ENCODE measurements at places on chromosomes 7 and 10.
A peak's percentile ranks its signal among the peaks of the same experiment; 100 is the strongest.

GRCh38 chr7:37211097-37211880 lies 237.4 kb downstream of the ELMO1 start:
- no peak for DNase-seq

DNA sequence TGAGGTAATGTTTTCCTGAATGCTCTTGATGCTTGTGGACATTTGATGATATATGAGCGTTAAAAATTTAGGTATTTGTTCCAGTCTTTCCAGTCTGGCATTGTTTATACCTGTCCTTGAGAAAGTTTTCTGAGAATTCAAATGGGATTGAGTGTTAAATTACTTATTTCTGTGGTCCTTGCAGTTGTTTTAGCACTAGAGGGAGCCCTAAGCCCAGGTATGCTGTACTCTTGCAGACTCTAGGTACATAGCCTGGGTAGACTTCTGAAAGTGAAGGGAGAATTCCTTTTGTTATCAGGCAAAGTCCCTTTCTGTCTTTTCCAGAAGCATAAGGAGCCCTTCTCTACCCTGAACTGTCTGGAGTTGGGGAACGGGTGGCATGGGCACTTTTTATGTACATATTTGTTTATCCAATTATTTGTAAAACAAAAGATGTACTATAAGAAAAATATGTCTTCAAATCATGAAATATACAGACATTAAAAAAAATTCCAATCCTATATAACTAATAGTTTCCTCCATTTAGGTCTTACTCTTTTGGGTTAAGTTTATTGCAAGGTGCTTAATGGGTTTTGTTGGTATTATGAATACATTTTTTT lies 262.1 kb downstream of the ATRNL1 start:
- DNase-seq, result peak; percentile 6

GRCh38 chr10:109089779-109090178 lies 833.5 kb downstream of the XPNPEP1 start:
- no peak for DNase-seq

DNA sequence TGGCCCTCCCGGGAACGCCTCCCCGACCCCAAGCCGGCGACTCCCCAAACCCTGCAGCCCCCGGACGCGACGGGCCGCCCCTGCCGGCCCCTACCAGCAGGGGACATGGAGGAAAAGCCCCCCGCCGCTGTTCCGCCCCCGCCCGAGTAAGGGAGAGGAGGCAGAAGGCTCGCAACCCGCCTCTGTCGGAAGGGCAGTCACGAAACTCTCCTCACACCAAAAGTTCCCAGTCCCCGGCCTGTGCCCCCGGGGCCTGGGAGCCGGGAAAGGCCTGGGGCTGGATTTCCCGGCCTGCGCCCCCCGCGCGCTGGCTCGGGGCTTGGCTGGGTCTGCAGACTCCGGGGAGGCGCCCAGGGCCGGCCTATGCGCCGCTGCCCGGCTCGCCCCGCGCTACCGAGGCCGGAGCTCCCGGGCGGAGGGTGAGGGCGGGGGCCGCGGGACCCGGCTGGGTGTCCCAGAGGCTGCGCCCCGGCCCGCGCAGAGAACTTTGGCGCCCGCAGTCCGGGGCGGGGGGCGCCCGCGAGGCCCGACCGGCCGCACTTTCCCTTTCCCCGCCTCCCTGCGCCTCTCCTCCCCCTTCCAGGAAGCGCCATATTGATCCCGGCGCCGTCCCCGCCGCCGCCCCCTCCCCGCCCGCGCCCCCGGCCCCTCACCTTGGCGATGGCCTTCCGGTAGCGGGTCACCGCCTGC lies 728 bp downstream of the PARD3 start:
- no peak for DNase-seq

DNA sequence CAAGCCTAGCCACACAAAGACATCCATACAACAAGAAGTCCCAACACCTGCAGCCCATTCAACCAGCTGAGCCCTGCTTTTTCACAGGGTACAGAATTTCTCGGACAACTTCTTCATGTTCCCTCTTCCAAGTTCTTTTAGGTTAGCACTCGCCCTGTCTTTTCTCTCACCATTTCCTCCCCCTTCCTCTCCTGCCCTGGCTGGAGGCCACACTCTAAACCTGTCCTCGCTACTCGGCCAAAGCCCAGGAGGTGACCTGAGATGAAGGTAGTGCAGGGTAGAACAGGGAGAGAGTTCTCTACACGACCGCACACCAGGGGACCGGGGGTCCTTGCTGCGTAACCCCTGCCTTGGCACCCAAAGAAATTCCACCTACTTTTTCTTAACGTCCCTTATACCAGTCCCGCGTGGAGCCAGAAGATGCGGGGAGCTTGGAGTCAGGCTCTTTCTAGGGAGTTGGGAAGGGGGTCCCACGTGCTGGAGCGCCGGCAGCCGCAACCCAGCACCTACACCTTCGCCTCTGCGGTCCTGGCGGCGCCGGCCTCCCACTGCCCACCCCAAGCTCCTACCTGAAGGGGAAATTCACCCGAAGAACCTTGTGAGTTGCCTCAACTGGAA lies 16.0 kb upstream of the DLX6 start:
- DNase-seq, result no peak

DNA sequence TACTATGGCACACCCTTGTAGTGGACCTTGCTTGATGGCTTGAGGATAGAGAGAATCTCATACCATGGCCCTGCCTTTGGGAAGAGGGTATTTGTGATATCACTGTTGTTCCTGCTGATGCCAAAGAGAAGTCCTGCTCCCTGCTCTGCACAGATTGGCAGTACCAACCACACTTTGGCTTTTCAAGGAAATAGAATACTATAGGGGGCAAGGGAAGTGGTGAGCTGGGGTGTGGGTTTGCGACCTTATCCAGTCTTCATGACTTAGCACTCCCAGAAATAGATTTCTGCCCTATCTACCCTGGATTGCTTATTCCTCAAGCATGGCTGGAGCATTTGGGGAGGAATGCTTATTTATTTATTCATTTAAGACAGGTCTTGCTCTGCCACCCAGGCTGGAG lies 6.8 kb upstream of the MAPK8 start:
- no peak for DNase-seq

- no peak for DNase-seq
Measured at GRCh38 chr7:107069457-107069856, 25.0 kb downstream of the PRKAR2B start.

- no peak for DNase-seq
Measured at GRCh38 chr10:43176271-43176670, 38.0 kb downstream of the CSGALNACT2 start.

- no peak for DNase-seq
Measured at GRCh38 chr10:110641256-110641655, 2.9 kb upstream of the RBM20 start.

GRCh38 chr10:124646483-124647352 lies 97.5 kb downstream of the FAM53B start:
- DNase-seq, result no peak

GRCh38 chr7:117873310-117874190 lies at the start of gene CTTNBP2:
Gene CTTNBP2 (minus strand): TSS chr7:117873441. CDS start chr7:117873415, 26 bp downstream.
- DNase-seq, result peak; percentile 31

GRCh38 chr10:92760609-92761008 lies 70.9 kb downstream of the HHEX start:
- no peak for DNase-seq

- DNase-seq, result no peak
Measured at GRCh38 chr10:110873951-110874350, 2.2 kb downstream of the PDCD4 start.

DNA sequence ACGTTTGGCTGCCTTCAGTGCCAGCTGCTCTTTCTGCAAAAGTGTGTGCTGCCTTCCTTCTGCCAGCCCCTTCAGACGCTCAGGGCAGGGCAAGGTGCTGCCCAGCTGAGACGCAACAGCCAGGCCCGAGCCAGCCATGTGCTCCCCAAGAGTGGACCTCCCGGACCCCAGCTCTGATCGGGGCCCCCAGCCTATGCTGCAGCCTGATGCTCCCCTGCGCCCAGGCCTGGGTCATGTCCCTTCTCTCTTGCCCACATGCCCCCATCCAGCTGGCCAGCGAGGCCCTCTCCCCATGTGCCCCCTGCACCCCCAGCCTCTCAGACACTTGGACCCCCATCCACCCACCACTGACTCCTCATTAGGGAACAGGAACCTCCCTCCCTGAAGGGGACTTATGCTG lies 17.8 kb downstream of the WDR86 start:
- DNase-seq, result no peak

DNA sequence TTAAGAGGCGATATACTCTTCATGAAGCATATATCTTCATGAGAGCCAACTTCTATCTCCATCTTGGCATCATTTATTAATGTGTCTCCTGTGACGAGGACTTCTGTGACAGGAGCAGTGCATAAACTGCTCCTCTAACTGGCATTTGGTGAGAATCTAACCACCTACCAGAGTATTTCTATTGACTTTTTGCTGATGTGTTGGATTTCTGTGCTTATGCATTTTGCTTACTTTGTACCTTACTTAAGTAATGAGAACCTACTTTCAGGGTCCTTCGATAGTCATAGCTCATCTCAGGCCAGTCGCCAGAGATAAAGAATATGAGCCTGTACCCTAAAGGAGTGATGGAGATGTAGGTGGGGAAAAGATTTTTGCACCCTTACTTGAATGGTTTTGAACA lies 265.7 kb downstream of the SUGCT start:
- no peak for DNase-seq

GRCh38 chr7:7157887-7158271 lies 24.5 kb upstream of the C1GALT1 start:
- no peak for DNase-seq

DNA sequence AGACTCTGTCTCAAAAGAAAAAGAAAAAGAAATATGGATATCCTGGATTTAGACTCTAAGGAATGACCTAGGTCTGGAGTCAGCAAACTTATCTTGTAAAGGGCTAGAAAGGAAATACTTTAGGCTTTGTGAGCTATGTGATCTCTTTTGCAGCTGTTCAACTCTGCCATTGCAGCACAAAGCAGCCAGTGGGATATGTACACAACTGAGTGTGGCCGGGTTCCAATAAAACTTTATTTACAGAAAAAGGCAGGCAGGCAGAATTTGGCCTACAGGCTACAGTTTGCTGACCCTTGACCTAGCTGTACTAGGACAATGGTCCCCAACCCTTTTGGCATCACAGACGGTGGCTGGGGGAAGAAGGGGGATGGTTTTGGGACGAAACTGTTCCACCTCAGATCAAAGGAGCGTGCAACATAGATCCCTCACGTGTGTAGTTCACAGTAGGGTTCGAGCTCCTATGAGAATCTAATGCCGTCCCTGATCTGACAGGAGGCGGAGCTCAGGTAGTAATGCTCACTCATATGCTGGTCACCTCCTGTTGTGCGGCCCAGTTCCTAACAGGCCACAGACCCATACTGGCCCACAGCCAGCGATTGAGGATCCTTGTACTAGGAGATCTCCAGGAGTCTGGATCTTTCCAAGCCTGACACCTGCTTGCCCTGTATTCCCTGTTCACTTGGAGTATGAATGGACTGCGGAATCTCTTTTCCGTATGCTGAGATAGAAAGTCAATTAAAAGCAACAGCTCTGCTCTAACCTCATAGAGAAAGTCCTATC lies 63.0 kb downstream of the CUL1 start:
- no peak for DNase-seq

DNA sequence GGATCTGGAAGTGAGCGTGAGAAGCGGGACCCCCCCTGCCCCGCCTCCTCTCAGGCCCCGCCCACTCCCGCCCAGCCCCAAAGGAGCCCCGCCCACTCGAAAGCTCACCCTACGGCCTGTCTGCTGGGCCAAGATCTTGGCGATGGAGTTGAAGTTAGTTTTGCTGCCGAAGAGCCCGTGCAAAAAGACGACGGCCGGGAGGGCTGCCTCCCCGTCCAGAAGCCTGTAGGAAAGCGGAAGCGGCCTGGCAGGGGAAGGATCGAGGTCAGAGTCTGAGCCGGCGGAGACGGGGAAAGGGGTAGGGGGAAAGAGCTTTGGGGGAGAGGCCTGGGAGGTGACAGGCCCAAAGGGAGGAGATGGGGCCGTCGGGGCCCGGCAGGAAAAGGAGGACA lies 386 bp downstream of the ABHD11 start:
- DNase-seq, result no peak

GRCh38 chr10:113498997-113499396 lies 53.9 kb upstream of the HABP2 start:
- DNase-seq, result no peak

- DNase-seq, result no peak
Measured at GRCh38 chr7:55105952-55106351, 87.1 kb downstream of the EGFR start.

DNA sequence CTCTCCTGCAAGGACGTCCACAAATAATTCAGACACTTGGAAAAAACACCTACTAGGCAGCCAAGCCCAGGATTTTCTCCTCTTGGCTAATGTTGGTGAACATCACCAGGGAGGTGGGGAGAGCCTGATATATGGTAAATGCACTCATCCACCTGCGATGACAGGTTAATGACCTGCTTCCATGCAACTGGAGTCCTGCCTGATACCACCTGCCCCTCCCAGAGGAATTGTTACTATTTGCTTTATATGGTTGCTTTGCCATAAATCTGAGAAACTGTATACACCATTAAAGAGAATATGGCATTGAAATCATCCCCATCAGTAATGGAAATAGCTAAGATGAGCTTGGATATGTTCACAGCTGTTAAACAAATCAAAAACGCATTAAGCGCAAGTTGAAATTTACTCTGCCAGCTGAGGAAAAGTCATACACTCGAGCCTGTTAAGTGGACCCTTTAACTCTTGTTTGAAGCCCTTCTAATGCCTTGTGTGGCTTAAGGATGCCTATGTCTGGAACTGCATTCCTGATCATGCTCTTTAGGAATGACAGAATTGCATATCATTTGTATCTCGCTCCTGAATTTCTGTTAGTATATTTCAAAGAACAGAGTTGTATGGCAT lies 208.3 kb downstream of the PRPF18 start:
- no peak for DNase-seq

DNA sequence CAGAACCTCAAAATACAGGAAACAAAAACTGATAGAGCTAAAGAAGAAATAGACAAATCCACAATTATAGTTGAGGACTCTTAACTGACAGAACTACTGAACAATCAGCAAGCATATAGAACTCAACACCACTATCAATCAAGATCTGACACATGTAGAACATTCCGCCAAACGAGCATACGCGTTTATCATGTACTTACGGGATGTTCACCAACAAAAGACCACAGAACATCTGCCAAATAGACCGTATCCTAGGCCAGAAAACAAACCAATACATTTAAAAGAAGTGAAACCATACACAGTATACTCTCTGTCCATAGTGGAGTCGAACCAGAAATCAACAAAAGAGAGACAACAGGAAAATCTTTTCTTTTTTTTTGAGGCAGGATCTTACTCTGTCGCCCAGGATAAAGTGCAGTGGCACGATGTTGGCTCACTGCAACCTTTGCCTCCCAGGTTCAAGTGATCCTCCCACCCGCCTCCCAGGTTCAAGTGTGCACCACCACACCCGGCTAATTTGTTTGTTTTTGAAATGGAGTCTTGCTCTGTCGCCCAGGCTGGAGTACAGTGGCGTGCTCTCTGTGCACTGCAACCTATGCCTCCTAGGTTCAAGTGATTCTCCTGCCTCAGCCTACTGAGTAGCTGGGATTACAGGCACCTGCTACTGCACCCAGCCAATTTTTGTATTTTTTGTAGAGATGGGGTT lies 5.1 kb downstream of the GNA12 start:
- no peak for DNase-seq

GRCh38 chr7:150620617-150621371 lies 11.4 kb downstream of the GIMAP6 start:
- DNase-seq, result no peak

DNA sequence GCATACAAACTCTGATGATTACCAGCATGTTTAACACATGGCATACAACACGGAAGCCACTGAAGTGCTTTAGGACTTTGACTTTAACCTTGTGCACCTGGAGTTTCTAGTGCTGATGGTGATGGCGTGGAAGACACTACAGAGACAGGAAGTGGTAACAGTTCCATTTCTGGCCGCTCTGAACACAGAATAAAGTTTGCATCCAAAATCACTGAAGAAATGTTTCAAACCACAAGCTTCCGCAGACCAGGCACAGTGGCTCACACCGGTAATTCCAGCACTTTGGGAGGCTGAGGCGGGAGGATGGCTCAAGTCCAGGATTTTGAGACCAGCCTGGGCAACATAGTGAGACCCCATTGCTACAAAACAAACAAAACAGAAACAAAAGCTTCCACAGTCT lies 40.3 kb upstream of the TNPO3 start:
- DNase-seq, result no peak
